ENCODE measurements at places on chromosomes 7 and 10.
A peak's percentile ranks its signal among the peaks of the same experiment; 100 is the strongest.

- no peak for DNase-seq
Observed at GRCh38 chr10:70910486-70911341, 22.3 kb upstream of the PCBD1 start.

GRCh38 chr10:87093632-87094372 is 841 bp downstream of the GLUD1 start:
- DNase-seq = peak; percentile 54

GRCh38 chr7:128874140-128875031 is 11.7 kb downstream of the ATP6V1F start:
- DNase-seq = no peak

DNA sequence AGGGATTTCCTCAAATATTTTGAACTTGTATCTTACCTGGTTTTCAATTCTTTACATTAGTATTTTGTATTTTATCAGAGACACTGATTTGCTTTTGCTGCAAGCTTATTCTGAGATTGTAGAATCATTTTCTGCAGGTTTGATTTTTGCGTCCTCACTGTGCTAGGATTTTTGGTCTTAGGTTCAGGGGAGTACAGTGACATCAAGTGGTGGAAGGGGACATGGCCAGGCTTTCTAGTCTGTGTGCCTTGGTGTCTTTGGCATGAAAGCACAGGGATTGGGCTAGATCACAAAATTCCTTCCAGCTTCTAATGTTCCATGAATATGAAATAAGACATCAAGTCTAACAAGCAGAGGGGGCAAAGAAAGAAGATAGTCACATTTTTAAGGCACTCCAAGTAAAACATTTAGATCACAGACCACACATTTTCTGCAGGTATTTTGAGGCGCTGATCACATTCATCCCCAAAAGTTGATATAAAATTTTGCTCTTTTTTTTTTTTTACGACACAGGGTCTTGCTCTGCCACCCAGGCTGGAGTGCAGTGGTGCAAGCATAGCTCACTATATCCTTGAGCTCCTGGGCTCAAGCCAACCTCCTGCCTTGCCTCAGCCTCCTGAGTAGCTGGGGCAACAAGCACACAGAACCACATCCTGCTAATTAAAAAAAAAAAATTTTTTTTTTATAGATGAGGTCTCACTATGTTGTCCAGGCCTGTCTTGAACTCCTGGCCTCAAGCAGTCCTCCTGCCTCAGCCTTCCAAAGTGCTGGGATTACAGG is 124.4 kb downstream of the PON1 start:
- DNase-seq = no peak

- no peak for DNase-seq
Observed at GRCh38 chr7:3232228-3232627, 68.8 kb upstream of the SDK1 start.

Measured in activated gamma-delta T cell treated with anti-CD3 and anti-CD28 coated beads, Interleukin-2, amount 50 U/mL, for 16 hours (primary cell).